ENCODE measurements at places on chromosomes 1 and 21.

GRCh38 chr1:248759644-248760043 lies 4.1 kb upstream of the LYPD8 start:
- no peak for DNase-seq

- DNase-seq, result no peak
Observed at GRCh38 chr1:96995351-96995750, 273.8 kb downstream of the PTBP2 start.

GRCh38 chr1:160428655-160429054 lies 28.3 kb downstream of the VANGL2 start:
- no peak for DNase-seq

DNA sequence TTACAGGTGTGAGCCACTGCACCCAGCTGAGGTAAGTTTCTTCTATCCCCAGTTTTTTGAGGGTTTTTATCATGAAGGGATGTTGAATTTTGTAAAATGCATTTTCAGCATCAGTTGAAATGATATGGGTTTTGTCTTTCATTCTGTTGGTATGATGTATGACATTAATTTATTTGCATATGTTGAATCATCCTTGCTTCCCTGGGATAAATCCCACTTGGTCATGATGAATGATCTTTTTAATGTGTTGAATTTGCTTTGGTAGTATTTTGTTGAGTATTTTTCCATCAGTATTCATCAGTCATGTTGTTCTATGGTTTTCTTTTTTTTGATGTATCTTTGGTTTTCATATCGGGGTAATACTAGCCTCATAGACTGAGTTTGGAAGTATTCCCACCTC lies 141.0 kb downstream of the RPS6KC1 start:
- no peak for DNase-seq

DNA sequence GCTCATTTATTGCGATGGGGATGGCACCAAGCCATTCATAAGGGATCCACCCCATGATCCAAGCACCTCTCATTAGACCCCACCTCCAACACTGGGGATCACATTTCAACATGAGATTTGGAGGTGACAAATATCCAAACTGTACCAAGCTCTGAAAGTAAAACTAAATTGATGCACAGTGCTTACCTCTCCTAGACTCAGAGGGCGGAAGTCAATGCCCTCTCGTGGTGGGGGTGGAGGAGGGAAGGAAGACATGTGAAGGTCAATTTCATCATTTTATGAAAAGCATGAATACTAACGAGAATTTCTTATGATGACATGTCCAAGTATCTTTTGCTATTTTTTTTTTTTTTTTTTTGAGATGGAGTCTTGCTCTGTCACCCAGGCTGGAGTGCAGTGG lies 120.0 kb downstream of the PGBD5 start:
- DNase-seq, result no peak

GRCh38 chr1:18608534-18608933 lies 22.1 kb upstream of the PAX7 start:
- no peak for DNase-seq
